ENCODE measurements at places on chromosomes 7 and 10.

DNA sequence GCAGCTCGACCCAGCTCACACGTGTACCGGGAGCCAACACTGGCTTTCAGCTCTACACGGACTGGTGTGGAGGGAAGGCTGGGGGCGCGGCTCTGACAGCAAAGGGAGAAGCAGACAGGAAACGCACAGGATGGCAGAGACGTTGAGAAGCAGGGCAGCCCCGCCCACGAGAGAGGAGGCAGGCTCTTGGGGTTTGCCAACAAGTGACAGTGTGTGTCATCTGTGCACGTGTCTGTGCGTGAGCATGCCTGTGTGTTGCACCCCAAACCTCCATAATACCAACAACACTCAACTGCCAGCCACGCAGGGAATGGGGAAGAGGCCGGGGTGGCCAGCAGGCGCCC lies 64.4 kb upstream of the PDGFA start:
- DNase-seq: no peak

DNA sequence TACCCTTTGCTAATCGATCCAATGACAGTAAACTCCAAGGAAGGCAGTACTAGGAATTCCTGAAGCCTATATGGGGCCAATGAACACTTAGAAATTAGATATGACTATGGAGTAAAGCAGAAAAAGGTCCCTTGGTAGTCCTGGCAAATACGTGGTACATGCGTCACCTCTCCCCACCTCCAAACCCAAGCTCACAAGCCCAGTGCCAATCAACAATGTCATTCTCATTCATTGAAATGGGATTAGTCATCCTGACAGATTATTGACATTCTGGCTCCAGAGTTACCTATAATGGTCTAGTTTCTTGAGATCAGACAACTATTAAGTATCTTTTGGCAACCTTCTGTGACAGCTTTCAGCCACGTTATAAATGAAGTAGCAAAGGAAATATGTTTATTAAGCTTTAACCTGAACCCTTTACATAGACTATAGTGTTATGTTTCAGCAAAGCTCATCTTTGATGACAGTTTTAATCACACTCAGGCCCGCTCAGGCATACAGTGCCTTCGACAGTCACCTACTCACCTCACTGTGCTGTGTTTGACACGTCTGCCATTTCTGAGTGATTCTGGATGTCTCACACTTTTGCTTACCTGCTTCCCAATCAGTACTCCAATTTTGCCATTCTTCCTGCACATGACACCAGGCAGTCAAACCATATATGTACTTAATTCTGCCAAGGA lies 69.6 kb upstream of the ADO start:
- no peak for DNase-seq

DNA sequence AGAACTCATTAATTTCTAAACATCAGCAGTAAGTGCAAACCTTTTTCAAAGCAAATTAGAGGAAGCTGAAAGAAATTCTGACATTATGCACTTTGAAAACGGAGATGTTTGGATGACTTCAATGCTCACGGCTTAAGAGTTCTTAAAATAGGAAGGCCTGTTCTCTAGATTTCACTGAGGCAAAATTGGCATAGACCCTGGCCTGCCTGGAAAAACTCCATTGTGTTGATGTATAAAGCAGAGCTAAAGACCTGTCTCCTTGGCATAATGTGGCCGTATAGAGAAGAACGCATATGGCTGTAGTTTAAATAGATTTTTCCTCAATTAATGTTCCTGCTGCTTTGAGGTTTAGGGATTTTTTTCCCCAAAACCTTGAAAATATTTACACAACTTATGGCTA lies 24.5 kb upstream of the AGMO start:
- no peak for DNase-seq

- no peak for DNase-seq
Observed at GRCh38 chr10:133144771-133145170, 15.2 kb upstream of the KNDC1 start.

DNA sequence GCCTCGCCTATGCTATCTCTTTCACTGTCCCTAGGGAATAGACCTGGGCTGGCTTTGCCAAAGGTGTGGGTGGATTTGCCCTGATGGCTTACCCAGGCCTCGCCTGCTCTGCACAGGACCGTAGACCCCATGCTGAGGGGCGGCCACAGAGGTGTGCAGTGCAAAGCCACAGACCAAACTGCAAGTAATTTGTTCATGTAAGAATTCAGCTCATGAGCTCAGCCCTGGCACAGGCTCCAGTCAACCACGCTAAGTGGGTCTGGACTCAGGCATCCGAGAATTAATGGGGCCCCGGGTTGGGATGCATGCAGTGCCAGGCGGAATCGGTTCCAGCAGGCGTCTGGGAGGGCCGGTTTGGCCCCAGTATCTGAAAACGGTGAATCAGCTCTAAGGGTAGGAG lies 445.2 kb downstream of the DNAJB6 start:
- no peak for DNase-seq

- no peak for DNase-seq
Observed at GRCh38 chr7:29369909-29370488, 175.4 kb downstream of the CHN2 start.

DNA sequence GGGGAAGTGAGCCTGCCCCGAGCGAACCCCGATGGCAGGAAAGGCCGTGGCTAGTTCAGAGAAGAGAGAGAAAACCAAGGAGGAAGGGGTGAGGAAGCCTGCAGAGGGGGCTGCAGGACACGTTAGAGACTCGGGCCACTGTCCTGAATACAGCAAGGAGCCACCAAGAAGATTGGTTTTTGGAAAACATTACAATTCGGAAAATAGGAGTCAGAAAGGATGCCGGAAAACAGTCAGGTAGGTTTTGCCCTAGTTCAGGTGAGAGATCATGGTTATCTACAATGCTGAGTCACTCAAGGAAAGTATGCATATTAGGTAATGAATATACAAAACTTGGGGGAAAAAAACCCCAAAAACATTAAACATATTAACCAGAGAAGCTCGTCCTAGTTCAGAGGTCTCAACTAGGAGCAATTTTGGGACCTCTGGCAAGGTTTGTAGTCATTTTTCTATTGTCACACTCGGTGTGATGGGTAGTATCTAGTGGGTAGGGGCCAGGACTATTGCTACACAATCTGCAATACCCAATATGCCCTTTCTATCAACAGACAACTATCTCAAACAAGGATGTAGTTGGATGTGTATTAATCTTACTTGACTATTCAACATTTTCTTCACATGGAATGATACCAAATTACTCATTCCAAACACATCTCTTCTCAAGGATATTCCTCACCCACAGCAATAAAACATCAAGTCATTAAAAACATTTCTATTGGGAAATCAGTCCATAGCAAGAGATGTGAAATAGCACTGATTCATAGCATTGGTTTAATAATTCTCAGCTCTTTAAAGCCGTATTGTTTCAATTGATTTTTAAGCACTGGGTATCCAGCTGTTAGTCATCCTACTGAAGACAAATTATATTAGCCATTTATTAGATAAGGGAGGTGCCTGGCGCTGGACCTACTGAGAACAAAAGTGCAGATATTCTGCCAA lies 74.4 kb upstream of the RSU1 start:
- DNase-seq: peak; percentile 32

- no peak for DNase-seq
Observed at GRCh38 chr10:116526219-116526618, 19.5 kb upstream of the PNLIP start.

Measured in AG09319 (cell line).